Spleen (tissue), 13 donors: ENCODE measurements at places on chromosomes 7 and 10. TPM values are rescaled to one million over a fixed set of nuclear protein-coding genes. Genes with fewer than 3 reads are reported as not detected.
A peak's percentile ranks its signal among the peaks of the same experiment; 100 is the strongest.

GRCh38 chr7:68476966-68477365 is 1121.3 kb upstream of the AUTS2 start:
- no peak overlapping the region for H3K4me3 ChIP-seq
- no peak for DNase-seq
- H3K27ac ChIP-seq = no peak overlapping the region
- H3K36me3 ChIP-seq = no peaks in the 10 kb centered on the region
- no peaks in the 10 kb centered on the region for H3K27me3 ChIP-seq

- H3K36me3 ChIP-seq = no peaks in the 10 kb centered on the region
- no peaks in the 10 kb centered on the region for H3K27me3 ChIP-seq
- H3K4me3 ChIP-seq = no peak overlapping the region
- no peak overlapping the region for H3K27ac ChIP-seq
- H3K4me1 ChIP-seq = no peaks in the 10 kb centered on the region
These were observed 30.9 kb upstream of the MTPAP start for GRCh38 chr10:30379983-30380382.

DNA sequence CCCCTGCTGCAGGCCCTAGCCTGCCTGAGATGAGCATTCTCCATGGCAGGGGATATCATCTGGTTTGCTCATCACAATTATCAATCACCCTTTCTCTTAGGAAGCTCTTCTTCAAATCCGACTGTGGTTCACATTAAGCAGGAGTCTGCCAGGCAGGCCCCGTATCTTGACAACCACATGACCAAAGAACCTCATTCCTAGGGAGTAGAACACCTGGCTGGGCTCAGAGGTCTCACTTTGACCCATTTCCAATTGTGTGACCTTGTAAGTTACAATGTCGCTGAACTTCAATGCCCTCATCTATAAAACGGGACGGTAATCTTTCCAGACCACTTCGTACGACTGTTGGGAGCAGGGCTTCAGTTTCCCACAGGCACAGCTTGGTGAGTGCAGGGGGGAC is 156.4 kb upstream of the PCBD1 start:
- H3K27me3 ChIP-seq = peaks cover 26% of the 10 kb centered on the region
- no peaks in the 10 kb centered on the region for H3K36me3 ChIP-seq
- H3K4me1 ChIP-seq = peaks cover 23% of the 10 kb centered on the region
- no peak overlapping the region for H3K27ac ChIP-seq
- no peak overlapping the region for H3K4me3 ChIP-seq
- DNase-seq = no peak

GRCh38 chr10:123766761-123767160 is 100.6 kb downstream of the GPR26 start:
- H3K4me3 ChIP-seq = no peak overlapping the region
- H3K36me3 ChIP-seq = no peaks in the 10 kb centered on the region

DNA sequence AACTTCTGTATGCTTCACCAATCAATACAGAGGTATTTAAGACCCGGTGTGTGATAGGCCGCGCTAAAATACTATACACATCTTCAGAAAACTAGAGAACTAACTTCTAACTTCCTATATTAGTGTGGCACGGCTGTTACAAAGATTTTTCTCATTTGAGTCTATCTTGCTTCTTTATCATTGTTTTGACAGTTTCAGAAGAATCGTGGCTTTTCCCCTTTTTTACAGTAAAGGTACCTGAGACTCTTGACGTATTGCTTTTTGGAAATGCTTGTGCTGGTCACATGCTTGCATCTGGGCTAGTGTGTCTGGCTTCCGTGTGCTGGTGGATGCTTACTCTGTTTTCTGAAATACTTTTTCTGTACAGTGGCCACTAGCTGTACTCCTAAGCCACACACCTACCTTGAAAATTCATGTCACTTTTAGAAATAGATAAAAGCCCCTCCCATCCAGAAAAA is 12.7 kb downstream of the IKZF1 start:
- no peak for DNase-seq
- H3K27me3 ChIP-seq = no peaks in the 10 kb centered on the region
- peaks cover 100% of the 10 kb centered on the region for H3K4me1 ChIP-seq
- peaks cover 30% of the 10 kb centered on the region for H3K36me3 ChIP-seq
- H3K4me3 ChIP-seq = no peak overlapping the region
- peak overlapping the region; percentile 96 for H3K27ac ChIP-seq

DNA sequence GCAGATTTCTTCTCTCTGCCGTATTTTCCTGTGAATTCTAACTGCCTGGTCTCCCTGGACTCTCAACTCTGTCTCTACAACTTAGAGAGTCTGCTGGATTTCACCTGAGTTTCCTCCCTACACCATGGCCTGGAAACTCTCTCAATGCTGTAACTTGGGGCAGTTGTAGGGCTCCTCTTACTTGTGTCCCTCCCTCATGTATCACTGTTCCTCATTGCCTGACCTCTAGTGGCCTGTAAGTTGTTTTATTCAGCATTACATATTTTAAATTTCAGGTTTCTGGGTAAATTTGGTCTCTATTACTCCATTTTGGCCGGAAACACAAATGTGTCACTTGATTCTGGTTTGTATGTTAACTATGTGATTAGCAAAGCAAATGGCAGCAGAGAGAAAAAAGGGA is 70.9 kb downstream of the DYNC1I1 start:
- no peak for DNase-seq
- H3K4me3 ChIP-seq = no peak overlapping the region
- no peaks in the 10 kb centered on the region for H3K27me3 ChIP-seq
- no peaks in the 10 kb centered on the region for H3K36me3 ChIP-seq
- H3K4me1 ChIP-seq = no peaks in the 10 kb centered on the region

- peaks cover 20% of the 10 kb centered on the region for H3K27me3 ChIP-seq
- DNase-seq = no peak
- no peaks in the 10 kb centered on the region for H3K36me3 ChIP-seq
- no peak overlapping the region for H3K4me3 ChIP-seq
- no peak overlapping the region for H3K27ac ChIP-seq
These were observed 7.1 kb upstream of the MKX start for GRCh38 chr10:27752673-27753237.

- DNase-seq = no peak
- no peaks in the 10 kb centered on the region for H3K27me3 ChIP-seq
- H3K4me1 ChIP-seq = no peaks in the 10 kb centered on the region
- H3K27ac ChIP-seq = no peak overlapping the region
- H3K4me3 ChIP-seq = no peak overlapping the region
These were observed 15.8 kb downstream of the STYXL1 start for GRCh38 chr7:76031964-76032363.

- DNase-seq = no peak
- peaks cover 15% of the 10 kb centered on the region for H3K4me1 ChIP-seq
- no peaks in the 10 kb centered on the region for H3K36me3 ChIP-seq
These were observed 153.7 kb downstream of the FANK1 start for GRCh38 chr10:126049759-126050700.

GRCh38 chr7:14999331-14999730 is 96.8 kb upstream of the DGKB start:
- DNase-seq = no peak
- H3K27ac ChIP-seq = no peak overlapping the region
- no peaks in the 10 kb centered on the region for H3K4me1 ChIP-seq
- no peaks in the 10 kb centered on the region for H3K36me3 ChIP-seq
- no peaks in the 10 kb centered on the region for H3K27me3 ChIP-seq
- H3K4me3 ChIP-seq = no peak overlapping the region

IRF5 gene
- 26.2 TPM for polyA plus RNA-seq

TAS2R3 gene
- not detected for polyA plus RNA-seq

INPP5A gene
- polyA plus RNA-seq = 11.1 TPM
